ENCODE measurements at places on chromosomes 4 and X.

DNA sequence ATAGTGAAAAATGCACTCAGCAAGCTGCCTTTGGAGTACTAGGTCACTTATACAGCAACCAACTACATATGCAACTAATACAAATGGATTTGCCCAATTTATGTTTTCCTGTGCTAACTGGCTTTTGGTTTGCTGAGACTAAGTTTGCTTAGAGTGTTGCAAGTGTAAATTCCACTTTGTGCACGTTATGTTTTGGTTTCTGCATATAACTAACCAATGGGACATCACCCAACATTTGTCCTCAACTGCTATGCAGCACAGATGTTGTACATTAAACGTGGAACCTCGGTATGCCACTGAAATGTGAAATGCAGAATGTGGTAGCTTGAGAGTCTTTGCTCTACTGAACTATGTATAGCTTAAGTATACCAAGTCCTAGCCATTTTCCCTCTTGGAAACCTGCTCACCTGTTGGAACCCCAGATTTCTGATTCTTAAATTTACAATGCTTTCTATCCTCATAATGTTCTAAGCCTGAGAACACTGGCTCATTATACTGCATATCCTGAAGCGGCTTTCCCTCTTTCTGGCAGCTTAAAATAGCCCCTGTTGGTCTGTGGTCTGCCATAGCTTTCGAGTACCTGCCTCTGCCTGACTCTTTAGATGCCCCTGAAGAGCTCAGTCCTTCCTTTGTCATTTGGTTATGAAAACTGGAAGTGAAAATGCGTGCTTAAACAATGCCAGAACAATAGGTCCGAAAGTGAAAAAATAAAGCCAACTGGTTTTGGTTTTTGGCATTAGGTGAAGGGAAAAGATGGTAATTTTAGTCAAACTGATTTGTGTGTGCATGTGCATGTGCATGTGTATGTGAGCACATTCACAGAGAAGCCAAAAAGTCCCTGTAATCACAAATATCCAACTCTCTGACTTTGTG, 158.0 kb downstream of the SH2D1A start:
- DNase-seq: no peak

DNA sequence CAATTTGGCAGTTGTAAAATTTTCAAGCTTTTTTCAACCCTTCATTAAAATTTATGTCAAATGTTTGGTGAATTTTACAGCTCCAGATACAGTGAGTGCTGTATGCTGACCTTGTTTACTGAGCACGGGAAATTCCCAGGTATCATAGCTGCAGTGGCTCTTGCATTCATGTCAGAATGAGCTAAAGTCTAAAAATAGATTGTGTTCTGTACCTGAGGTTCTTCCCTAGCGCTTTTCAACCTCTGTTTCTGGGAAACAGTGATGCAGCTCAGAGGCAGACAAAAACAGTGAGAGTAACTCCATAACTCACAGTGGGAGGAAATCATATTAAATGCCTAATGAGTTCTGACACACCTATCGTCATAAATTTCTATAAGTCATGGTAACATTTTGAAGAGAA, 393.8 kb upstream of the GNPDA2 start:
- no peak for DNase-seq

GRCh38 chr4:33395731-33396485, 2675.7 kb downstream of the PCDH7 start:
- DNase-seq: no peak

DNA sequence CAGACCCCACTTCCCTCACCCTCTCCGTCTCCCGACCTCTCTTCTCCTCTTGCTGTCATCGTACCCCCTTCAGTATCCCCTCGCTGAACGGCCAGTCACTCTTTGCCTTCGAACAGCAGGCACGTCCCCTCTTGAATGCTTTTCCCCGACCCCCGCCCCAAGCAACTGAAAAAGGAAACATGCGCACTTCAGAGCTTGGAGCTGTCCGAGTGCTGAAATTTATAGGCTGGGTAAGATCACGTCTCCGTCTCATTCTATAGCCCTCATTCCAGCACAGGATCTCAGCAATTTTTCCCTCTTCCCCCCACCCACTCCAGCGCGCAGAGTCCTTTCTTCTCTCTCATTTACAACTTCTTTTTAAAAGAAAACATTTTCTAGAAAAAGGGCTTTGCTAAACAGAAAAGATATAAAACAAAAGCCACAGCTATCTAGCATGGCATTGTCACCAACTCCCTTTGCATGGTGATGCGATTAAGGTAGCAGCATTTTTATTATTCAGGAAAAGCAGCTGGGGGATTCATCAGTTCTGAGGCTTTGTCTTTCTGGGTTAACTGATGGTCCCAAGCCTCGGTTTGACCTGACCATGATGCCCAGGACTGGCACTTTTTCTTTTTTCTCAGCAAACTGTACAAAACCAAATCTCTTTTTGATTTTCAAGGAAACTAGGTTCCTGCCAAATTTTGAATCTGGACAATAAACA, at the start of gene GLRA2:
GLRA2 (plus strand) TSS at position 247 of the 700 bp plus-strand sequence. CDS start 522 bp downstream, outside the sequence.
- DNase-seq: no peak

DNA sequence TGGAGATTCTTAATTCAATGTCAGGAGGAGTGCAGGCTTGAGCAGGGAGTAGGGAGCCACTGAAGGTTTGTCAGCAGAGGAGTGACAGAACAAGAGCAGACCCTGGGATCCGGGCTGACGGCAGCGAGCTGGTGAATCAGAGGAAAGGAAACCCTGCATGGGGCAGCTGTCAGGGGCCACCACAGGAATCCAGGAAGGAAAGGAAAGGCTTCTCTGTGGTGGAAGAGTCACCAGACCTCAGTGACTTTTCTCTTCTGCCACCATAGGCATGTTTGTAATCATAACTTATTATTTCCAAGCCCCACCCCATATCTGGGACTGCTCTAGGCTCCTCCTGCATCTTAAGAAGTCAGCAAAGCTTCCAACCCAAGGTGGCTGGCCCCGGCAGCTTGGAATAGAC, 150.9 kb downstream of the BCOR start:
- no peak for DNase-seq

DNA sequence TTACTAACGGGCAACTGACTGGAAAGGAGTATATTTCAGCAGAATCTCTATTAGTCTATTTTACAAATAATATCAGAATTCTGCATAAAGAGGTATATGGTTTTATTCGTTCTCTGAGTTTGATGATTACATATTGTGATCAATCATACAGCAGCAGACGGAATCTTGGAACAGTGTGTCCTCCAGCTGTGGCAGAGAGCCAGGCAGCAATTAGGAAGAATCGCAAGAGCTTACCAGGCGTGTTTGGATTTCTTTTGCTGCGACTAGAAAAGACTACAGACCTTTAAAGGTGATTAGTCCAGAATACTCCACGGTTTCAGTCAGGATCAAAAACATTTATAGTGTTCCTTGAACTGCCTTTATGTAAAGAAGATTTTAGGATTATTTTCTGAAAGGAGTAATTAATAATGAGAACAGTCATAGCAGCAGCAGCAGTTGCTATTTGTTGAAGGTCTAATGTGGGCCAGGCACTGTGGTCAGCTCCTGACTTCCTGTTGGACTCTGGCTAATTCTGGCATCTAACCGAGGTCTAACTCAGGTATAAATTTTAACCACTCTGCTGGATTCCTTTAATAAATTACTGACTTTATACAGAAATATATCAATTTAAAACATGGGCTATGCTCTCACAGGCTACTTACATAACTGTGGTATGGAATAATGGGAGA, 225.3 kb upstream of the CXorf66 start:
- DNase-seq: no peak

DNA sequence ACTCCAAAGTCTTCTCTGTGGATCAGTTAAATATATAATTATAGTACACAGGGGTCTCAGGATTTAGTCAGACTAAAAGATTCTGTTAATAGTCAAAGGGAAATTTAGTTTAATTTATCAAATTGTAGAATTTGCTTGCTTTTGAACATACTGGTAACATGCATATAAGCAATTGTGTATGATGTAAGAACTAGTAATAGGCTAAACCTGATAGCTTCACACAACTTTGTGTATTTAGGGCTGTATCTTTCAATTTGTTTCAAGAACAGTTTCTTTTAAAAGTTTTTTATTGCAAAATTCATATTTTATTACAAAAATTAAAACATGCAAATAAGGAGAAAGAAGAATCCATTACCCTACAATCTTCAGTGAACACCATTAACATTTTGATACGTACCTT, 99.5 kb downstream of the CPE start:
- no peak for DNase-seq
